ENCODE measurements at places on chromosomes 11 and 22. TPM values are rescaled to one million over a fixed set of nuclear protein-coding genes. Genes with fewer than 3 reads are reported as not detected.

- no peak for DNase-seq
Observed at GRCh38 chr11:70339066-70339465, 59.3 kb upstream of the CTTN start.

DNA sequence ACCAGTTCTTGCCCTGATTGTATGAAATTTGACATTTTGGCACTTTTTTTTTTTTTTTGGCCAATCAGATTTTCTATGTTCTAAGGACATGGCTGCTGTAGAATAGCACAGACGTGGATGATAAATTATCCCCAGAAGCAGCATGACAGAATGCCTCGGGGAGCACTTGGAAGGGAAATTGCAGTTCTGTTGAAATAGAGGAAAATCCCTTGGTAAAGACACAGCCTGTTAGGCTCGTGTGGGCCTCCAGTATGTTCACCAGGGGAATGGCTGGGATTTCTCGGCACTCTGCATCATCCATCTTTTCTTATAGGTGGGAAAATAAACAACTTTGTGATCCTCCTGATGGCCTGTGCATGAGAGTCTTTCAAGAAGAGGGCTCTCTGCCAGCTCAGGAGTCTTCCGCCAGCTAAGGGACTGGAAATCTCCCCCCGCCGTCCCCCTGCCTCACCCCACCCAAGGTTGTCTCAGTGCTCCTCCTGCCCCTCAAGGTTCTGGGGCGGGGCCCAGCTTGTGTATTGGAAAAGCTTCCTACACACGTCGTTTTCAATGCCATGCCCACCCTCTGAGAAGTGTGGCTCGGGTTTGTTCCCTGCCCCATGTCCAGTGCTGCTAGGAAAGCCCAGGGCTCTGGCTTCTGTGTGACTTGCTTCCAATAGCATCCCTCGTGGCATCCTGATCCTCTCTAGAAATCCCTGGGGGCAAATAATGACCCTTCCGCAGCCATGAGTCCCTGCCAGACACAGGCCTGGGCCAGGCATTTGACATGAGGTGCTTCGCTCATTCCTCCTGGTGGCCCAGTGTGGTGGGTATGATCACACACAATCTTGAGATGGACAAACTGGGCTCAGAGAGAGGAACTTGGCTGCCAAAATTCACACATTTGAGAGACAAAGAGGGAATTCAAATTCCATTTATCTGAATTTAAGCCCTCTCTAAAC is 70.6 kb upstream of the ATXN10 start:
- DNase-seq: no peak

DNA sequence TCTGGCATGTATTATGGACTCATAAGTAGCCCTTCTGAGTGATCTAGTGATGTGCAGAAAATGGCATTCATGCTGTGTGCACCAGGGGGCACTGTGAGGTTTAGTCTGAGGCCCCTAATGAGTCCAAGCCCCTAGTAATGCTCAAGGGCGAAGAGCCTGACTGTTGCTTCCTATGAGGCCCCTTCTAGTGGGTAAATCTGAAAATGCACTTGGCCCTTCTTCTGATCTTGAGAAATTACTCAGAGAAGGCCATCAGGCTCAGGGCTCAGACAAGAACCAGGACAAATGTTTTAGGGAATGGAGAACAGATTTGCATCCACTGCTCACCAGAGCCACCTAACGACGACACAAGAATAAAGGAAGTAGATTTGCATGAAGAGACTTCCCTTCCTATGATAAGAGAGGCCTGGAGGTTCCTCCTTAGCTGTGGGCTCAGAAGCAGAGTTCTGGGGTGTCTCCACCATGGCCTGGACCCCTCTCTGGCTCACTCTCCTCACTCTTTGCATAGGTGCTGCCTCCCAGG is 75.8 kb downstream of the GGTLC2 start:
- DNase-seq: peak; percentile 26

GRCh38 chr11:130673698-130674097 is 225.3 kb downstream of the ADAMTS15 start:
- DNase-seq: no peak

The MAML2 gene
- total RNA-seq: 17.3 TPM

GRCh38 chr11:70448983-70449567 is 50.7 kb downstream of the CTTN start:
- DNase-seq: no peak

DNA sequence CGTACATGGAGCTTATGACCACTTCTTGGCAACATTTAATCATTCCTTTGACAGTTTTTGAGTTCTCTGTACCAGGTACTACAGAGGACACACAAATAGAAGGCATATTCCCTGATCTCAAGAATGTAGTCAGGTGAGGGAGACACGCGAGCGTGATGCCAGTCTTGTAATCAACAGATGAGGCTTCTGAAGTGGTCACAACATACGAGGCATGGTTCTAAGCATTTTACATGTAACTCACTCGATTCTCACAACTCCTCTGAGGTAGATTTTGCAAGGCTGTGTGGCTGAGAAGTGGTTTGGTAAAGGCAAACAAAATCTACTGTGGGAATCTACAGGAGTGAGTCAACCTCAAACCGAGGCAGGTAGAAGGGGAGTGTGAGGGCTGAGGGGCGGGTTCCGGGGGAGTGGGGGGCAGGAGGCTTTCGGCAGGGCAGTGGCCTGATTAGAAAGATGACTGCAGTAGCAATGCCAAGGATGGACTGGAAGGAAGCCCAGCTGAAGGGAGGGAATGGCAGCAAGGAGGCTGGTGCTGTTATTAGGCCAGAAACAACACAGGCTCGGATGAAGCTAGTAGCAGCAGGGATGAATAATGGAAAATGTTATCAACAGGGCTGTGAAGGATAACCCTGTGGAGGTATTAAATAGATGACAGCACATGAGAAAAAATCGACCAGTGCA is 63.8 kb downstream of the ST14 start:
- DNase-seq: peak; percentile 77

- no peak for DNase-seq
Observed at GRCh38 chr11:745428-745827, 1.8 kb upstream of the TALDO1 start.

DNA sequence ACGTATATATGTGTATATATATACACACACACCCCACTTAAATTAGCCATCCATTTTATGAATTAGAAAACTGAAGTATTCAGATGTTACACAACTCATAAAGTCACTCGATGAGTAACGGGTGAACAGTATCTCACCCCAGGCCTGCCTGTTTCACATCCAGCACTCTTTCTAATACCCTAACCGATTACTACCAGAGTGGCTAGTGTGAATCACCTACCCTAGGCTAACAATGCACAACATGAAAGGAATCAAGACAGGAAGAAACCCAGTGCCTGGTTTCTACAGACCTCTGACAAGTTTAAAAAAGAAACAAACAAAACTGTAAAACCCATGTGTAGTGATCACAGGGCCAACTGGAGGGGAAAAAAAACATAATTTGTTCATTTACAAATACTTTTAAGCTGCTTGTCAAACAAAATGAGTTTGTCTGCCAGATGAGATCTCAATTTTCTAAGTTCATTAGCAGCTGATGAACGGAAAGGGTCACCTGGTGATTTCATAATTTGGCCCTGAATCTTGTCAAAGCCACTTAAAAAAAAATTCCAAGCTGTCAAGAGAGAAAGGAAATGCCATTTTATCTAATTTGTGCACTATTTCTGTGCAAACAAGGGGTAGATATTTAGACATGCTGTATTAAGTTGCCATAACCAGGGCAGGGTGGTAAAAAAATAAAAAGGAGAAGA is 134.8 kb downstream of the LARGE1 start:
- DNase-seq: no peak

- no peak for DNase-seq
Observed at GRCh38 chr11:44781655-44782054, 54.9 kb downstream of the TSPAN18 start.

The CDC42EP1 gene
- total RNA-seq: 2.6 TPM

DNA sequence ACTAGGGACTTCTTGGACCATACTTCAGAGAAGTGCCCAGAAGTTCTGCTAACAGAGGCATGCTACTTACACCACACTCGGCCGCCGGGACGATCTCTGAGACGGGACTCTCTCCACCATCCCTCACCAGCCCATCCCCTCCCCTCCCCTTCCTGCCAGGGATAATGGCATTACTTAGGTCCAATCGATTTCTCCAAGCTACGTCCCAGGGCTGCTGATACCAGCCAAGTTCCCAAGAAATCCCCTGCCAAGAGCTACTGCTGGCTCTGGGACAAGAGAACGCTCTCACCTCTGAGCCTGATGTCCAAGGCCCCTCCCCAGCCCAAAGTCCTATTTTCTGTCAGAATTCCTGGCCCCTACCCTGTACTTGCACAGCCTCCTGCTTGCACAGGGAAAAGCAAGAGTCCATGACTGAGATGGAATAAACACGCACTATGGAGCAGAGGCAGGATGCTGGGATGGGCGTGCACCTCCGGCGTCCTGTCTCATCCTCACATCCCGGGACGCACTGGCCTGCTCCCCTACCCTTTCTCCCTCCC is 42.7 kb downstream of the GDPD5 start:
- no peak for DNase-seq

DNA sequence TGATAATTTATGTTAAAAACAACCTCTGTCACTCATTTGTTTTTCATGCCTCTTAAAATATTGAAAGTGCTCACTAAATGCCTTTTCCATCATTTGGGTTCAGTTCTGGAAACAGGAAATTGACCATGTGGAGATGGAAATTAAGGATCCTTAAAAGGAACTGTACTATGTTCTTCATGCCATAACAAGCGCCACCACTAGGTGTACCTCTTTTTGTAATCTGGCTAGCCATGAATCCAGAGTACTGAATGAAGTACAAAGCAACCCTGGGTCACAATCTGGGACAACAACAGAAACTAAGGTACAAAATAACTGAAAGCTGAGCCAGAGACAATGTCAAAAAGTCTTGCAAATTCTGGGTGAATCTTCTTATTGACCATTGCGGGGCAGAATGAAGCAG is 559.1 kb downstream of the FAM181B start:
- no peak for DNase-seq

The CLMP gene
- 16.5 TPM for total RNA-seq

GRCh38 chr11:17224727-17225126 is 16.9 kb upstream of the PIK3C2A start:
- no peak for DNase-seq

The WEE1 gene
- 34.5 TPM for total RNA-seq
